ENCODE measurements at places on chromosomes 6 and 20.
A peak's percentile ranks its signal among the peaks of the same experiment; 100 is the strongest.

GRCh38 chr20:61118429-61119224, 133.4 kb upstream of the CDH4 start:
- DNase-seq, result no peak

DNA sequence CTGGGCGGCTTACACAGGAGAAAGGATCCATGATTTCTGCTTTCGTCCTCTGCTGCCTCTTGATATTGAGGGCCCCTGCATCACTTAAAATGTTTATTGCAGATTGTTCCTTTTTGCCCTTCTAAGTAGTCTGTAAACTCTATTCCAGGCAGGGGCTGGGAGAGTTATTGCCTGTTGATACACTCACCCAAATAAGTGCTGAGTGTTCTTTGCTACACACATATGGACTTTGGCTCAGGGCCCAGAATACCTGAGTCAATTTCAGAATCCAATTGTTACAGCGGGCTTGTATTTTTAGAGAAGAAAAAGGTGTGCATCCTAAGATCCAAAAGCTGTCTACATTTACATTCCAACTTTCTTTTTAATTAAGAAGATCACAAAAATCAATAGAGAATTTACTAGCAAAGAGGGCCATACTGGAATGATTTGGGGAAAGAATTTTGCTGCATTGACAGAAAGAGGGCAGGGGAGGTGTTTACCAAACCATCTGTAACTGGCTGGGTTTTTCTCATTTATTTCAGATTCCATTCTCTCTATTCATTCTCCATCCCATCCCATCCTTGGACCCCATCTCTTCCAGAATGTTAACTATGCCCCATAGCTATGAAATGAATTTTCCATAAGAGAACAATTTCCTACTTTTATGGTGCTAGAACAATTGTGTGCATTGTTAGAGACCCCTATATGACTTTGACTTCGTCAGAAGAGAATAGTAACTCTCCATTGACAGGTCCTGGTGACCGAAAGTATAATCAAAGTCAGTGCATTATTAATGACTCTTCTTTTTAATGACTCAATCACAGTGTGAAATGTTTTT, 959.9 kb upstream of the FLRT3 start:
- DNase-seq, result no peak

DNA sequence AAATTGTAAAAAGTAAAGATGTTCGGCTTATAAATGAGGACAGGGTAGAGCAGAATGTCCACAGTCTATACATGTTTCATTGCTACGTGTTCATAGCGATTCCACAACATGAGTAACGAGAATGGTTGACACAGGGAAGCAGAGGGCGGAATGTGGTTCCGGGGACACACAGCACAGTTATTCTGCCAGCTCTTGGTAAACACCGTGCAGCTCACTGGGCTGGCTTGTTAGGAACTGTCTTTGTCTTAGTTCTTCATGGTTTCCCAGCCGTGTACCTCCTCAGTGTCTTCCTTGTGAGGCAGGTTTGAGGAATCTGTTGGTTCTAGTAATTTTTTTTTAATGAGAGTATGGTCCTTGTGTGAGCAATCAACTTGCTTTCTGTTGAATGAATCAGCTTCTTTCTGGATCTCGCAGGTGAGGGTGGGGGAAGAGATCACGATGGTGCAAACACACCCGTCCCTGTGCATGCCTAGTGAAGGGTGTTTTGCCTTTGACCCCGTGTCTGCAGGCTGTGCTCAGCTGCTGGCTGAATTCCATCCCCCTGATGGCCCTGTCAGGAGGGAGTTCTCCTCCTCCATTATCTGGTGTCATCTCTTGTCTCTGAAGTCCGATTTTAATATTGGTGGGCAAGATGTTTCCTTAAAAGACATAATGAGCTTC, 168.2 kb downstream of the SMOC2 start:
- no peak for DNase-seq

DNA sequence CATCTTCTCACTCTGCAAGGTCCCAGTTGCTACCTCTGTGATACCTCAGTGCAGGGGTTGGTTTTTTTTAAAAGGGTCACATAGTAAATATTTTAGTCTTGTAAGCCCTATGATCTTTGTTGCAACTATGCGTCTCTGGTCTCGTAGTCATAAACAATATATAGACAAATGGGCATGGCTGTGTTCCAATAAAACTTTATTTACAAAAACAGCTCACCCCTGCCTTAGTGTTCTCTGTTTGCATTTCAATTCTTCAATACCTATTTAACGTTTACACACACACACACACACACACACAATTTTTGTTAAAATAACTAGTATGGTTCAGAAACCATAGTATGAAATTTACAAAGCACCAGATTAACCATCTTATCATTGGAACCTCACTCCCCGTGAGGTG, 216.8 kb downstream of the PREX1 start:
- no peak for DNase-seq

- DNase-seq, result no peak
Measured at GRCh38 chr20:43752051-43752360, 25.2 kb upstream of the GTSF1L start.

DNA sequence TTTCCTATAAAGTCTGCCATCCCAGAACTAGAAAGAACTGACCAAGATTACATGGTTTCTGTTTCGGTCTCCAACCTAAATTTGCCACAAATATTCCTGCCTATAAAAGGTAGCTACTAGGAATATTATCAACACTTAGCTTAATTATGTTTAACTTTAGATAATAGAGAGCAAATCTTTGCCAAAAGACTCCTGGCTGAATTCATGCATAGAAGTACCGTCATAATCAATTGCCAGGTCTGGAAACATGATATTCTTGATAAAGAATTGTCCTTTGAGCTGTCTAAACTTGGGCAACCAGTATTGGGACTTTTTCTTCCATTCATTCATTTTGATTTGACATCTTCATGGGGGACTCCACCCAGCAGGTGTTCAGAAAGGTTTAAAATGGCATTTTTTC, 22.4 kb downstream of the CALHM6 start:
- no peak for DNase-seq

- DNase-seq, result no peak
Measured at GRCh38 chr6:29011276-29011734, 6.2 kb upstream of the ZNF311 start.

- no peak for DNase-seq
Measured at GRCh38 chr6:150695652-150696051, 96.0 kb downstream of the PLEKHG1 start.

GRCh38 chr6:108806171-108806570, 42.1 kb upstream of the ARMC2 start:
- no peak for DNase-seq

GRCh38 chr6:37244430-37245310, 12.9 kb upstream of the TBC1D22B start:
- DNase-seq, result no peak

DNA sequence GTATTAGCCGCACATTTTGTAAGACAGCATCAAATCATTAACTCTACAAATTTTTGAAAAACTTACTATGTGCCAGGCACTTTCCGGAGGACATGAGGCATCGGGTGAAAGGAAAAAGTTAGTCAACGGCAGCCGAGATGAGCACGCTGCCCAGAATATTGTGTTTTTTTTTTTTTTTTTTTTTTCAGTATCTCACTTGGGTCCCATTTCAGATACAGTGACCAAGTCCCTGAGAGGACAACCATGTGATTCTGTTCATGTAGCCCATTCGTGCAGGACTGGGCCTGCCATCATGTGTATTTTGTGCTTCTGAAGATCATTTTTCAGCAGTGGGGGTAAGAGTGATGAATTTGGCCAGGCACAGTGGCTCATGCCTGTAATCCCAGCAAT, 1.3 kb downstream of the SLA2 start:
- DNase-seq, result peak; percentile 15

DNA sequence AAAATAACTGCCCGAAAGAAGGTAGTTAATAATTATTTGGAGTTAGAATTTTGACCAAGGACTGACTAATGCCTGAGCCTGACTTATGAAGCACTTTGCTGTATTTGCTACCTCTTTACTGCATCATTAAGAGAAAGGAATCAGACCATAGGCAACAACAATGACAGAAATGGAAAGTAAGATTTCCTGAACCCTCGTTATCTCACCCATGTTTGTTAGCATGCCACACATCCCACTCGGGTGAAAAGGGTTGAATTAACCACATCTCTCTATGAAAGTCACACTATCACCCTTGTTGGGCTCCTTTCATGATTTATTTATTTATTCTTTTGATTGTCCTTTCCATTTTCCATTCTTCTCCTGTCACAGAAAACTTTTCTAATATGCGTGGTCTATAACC, 59.6 kb downstream of the OLIG3 start:
- no peak for DNase-seq

- no peak for DNase-seq
Measured at GRCh38 chr6:128124713-128125112, 223.9 kb upstream of the THEMIS start.

GRCh38 chr6:74671558-74672025, 534.3 kb downstream of the COL12A1 start:
- DNase-seq, result no peak

DNA sequence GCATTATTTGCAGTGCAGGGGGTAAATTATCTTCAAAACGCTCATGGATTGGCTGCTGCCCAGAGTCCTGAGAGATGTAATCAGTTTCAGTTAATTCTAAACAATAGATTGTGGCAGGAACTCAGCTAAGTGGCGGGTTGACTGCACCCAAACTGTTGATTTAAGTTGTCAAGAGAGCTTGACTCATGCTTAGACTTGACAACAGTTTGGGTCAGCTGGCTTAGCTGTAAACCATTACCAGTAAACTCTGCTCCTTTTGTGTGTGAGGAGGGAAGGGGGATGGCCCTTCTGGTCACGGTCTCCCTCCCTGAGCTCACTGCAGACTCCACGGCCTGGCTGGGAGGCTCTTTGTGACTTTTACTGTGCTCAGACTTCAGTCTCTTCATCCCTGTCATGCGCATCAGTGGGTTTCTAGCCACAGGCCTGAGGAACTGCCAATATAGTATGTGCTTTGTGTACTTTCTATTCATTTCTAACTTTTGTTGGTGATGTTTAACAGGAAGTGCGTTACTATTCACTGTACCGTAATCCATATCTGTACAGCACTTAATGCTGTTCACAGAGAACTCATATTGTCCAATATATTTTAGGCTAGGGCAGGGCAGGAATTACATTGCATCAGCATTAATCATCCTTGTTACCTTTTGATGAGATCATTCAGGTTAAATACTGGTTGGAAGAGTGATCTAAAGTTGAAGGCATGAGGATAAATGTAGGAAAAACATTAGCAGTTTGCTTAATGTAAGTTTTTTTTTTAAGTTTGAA, 488.3 kb downstream of the CDKAL1 start:
- no peak for DNase-seq

- DNase-seq, result no peak
Measured at GRCh38 chr6:23301556-23301955, 732.2 kb downstream of the HDGFL1 start.

DNA sequence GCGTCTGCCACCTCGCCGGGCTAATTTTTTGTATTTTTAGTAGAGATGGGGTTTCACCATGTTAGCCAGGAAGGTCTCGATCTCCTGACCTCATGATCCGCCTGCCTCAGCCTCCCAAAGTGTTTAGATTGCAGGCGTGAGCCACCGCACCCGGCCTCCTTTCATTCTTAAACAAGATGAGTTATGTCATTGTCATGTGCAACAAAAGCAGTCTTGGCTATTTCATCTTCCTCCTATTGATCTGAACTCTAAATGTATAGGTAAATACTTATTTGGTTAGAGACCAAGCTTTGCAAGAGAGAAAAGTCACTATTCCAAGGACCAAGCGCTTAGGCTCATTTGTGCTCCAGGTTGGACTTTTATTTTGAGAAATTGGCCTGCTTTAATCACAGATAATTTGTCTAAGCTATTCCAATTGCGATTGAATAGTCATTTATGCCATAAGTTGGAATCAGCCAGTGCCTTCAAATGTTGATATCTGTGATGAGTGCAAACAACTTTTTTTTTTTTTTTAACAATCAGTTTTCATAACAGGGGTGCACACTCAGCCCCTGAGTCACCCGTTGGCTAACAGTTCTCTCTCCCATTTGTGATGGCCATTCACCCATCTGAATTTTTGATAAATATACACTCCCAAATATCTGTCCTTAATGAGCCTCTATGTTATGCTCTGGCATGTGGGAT, 167.3 kb downstream of the BCAS1 start:
- DNase-seq, result no peak

- DNase-seq, result no peak
Measured at GRCh38 chr6:13229205-13230085, 98.9 kb downstream of the TBC1D7 start.

GRCh38 chr6:44485601-44486401, 98.3 kb downstream of the CDC5L start:
- no peak for DNase-seq

- DNase-seq, result no peak
Measured at GRCh38 chr6:168601546-168601945, 160.6 kb downstream of the SMOC2 start.

DNA sequence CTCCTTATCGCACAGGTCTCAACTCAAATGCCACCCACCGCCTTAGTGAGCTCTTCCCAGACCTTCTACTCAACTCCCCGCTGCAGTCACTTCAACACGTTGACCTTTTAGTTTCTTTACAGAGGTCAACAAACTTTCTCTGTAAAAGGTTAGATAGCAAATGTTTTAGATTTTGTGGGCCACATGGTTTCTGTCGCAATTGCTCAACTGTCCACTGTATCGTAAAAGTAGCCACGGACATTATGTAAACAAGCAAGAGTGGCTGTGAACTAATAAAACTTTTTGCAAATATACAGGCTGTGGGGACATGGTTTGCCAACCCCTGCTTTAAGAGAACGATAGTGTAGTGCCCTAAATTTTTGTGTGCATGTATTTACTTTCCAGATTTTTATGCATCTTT, 247.6 kb upstream of the TSHZ2 start:
- DNase-seq, result no peak

- no peak for DNase-seq
Measured at GRCh38 chr6:61614119-61614518, 671.9 kb downstream of the KHDRBS2 start.

- DNase-seq, result no peak
Measured at GRCh38 chr20:58048096-58048702, 180.3 kb downstream of the ANKRD60 start.

GRCh38 chr20:36093025-36093803, 61.3 kb upstream of the EPB41L1 start:
- DNase-seq, result peak; percentile 32

DNA sequence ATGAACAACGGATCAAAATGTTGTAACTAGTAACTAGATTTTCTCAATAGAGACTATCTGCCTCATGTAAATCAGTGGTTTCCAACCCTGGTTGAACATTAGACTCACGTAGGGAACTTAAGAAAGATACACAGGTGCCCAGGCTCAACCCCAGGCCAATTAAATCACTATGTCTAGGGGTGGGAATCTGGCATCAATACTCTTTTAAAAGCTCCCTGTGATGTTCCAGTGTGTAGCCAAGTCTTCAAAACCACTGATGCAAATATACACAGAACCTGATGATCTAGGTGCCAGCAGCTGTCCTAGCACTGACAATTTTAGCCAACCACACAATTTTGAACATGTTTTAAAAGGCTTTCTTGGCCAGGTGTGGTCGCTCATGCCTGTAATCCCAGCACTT, 128.7 kb downstream of the TBC1D32 start:
- no peak for DNase-seq

GRCh38 chr6:167226791-167227190, 64.3 kb upstream of the UNC93A start:
- DNase-seq, result no peak

DNA sequence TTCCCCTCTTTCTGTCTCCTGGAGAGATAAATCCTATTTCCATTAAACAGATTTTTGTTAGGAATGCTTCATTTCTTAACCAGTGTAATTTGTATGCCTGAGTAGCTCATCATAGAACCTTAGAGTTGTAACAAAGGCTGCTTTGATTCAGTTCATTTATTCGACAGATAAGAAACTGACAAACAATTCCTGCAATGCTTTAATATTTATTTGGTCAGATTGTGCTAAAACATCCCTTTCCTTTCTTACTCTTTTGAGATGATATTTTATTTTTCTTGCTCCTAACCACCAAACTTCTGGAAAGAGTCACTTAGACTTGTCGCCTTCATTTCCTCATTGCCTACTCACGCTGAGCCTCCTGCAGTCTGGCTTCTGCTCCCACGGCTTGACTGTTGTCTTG, 89.0 kb upstream of the SUPT3H start:
- no peak for DNase-seq

Data from stimulated activated CD4-positive, alpha-beta T cell treated with anti-CD3 and anti-CD28 coated beads, Interleukin-4, amount 100 ng/mL, for 48 hours (primary cell).